Activated naive CD4-positive, alpha-beta T cell treated with anti-CD3 and anti-CD28 coated beads for 36 hours (primary cell): ENCODE measurements at places on chromosomes 3 and 15. TPM values are rescaled to one million over a fixed set of nuclear protein-coding genes. Genes with fewer than 3 reads are reported as not detected.

- DNase-seq = no peak
Measured at GRCh38 chr15:47620960-47621681, 96.2 kb upstream of the SEMA6D start.

GRCh38 chr3:134326126-134326525 lies 48.1 kb downstream of the AMOTL2 start:
- no peak for DNase-seq

GRCh38 chr3:70726961-70727360 lies 414.5 kb upstream of the MDFIC2 start:
- no peak for DNase-seq

ZCWPW2 gene
- 0.17 TPM for total RNA-seq

DNA sequence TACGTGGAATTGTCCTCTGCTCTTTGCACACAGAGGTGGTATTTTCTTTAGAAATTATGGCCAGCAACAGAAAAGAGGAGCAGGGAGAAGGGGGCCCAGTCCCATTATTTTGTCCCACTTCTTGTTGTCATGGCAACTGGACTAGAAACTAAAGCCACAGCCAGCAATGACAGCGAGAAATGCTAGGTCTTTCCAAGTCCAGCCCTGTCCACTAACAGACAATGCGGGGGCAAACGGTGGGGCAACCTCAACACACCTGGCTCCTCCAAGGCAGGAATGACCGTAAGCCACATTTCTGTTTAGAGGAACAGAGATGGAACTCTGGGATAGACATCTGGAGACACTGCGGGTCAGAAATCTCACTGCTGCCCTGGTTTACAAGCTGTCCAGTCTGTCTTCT lies 107.3 kb downstream of the RFTN1 start:
- DNase-seq = no peak

GPR149 gene
- not detected for total RNA-seq

TM6SF1 gene
- 3.4 TPM for total RNA-seq

DNA sequence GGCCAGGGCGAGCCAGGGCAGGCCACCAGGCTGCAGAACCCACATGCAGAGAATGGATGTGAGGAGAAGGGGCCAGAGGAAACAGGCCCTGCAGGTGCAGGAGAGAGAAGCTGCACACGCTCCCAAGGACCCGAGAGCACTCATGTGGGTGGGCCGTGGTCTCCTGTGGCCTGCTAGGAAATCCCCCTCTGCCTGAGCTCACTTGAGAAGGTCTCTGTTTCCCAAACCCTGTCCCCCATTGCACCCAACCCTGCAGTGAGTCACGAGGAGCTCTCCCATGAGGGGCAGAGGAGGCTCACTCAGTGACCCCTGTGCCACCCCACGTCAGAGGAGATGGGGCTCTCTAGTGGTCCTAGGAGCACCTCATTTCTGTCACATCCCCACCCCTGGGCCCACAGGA lies 111.1 kb downstream of the KLF13 start:
- peak; percentile 51 for DNase-seq

DNA sequence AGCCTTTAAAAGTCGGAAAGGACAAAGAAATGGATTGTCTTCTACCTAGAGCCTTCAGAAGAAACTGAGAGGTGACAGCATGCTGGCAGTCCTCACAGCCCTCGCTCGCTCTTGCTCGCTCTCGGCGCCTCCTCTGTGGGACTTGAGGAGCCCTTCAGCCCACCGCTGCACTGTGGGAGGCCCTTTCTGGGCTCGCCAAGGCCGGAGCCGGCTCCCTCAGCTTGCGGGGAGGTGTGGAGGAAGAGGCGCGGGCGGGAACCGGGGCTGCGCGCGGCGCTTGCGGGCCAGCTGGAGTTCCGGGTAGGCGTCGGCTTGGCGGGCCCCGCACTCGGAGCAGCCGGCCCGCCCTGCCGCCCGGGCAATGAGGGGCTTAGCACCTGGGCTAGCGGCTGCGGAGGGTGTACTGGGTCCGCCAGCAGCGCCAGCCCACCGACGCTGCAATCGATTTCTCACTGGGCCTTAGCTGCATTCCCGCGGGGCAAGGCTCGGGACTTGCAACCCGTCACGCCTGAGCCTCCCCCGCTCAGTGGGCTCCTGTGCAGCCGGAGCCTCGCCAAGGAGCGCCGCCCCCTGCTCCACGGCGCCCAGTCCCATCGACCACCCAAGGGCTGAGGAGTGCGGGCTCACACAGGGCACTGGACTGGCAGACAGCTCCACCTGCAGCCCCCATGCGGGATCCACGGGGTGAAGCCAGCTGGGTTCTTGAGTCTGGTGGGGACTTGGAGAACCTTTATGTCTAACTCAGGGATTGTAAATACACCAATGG lies 953.8 kb upstream of the GBE1 start:
- no peak for DNase-seq

CHRNA3 gene
- total RNA-seq = not detected

DNA sequence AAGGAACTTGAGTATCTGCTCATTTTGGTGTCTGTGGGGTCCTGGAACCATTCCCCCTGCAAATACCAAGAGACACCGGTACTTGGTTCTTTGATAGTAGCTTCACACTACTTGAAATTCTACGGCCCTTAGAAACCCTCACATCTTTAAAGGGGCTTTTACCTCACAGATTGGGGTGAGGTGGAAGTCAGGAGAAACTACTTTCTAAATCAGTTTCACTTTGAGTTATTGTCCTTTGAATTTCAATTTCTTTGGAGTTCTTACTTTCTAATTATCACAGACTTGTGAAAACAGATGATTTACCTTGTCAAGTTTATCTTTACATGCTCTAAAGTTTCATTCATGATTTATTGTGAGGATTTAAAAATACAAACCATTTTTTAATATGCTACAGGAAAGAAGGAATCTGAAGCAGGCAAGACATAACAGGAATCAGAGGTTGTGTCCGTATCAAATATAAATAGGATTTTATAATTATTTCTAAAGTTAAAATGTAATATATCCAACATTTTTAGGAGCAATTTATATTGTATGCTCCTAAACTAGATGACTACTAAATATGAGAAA lies 98.9 kb downstream of the NEDD4 start:
- DNase-seq = no peak

CCNB2 gene
- 93.1 TPM for total RNA-seq

GPR176 gene
- total RNA-seq = 0.17 TPM

GRCh38 chr15:57253500-57253899 lies 122.8 kb upstream of the CGNL1 start:
- no peak for DNase-seq

DNA sequence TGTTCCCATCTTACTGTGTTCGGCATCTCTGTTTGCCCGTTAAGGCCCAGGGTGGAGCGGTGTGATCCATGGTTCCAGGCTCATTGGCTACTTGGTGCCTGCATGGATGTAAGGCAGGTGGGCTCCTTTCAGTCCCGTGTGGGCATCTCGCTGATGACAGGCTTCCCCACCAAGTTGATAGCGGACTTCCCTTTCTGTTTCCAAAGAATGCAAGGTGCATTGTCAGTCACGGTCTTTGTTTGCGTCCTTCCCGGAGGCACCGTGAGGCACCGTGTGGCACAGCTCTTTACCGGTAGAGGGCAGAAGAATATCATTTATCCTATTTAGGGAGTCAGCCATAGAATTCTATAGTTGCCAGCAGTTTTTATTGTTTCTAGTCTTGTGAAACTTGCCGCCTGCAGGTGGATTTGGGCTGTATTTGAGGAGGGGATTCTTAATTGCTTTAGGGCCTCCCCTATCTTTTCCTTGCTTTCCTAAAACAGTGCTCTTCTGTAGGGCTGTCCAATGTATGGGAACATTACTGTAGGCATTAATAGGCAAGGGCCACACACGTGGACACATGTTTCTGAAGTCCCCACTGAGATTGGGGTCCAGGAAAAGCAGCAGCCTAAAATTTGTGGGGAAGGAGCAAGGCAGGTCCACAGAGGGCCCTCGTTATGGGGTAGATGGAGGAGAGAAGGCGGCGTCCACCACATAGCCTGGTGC lies 244.1 kb downstream of the SLCO3A1 start:
- peak; percentile 74 for DNase-seq

GRCh38 chr15:52383100-52383588 lies 87.5 kb upstream of the MYO5C start:
- DNase-seq = no peak

- no peak for DNase-seq
Measured at GRCh38 chr3:12120374-12121140, 38.2 kb downstream of the TIMP4 start.

DNA sequence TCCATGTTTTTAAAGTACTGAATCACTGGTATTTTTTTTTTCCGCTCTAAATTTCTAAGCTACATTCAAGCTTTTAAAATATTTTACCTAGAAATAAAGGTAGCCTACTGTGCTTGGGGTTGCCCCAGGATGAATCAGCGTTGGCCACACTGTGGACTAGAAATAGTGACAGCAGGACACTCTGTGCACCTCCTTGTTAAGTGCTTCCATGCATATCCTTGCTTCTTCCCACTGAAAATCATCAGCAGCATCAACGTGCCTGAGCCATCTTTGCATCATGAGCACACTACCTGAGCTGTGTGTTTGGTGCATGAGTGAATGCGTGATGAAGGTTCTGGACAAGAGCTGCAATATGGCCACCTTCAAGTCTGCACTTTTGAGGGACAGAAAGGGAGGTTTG lies 142.0 kb upstream of the SLC2A2 start:
- DNase-seq = no peak

DNA sequence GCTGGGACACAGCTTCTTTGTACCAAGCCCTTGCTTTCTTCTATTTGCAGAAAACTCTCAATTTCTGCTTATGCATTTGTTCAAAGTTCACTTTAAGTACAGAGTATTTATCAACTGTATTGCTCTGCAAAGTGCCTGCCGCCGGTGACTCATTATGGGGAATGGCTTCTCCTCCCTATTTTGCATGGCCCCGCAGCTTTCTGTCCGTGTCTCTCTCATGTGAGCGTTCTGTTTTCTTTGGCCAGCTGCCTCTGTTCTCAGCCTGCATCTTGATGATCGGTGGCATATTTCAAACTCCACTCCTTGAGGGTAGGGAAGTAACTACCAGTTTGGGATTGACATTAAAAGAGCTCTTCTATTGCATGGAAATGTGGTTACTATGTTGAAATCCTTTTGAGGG lies 28.6 kb upstream of the ST8SIA2 start:
- DNase-seq = no peak

OR4F15 gene
- total RNA-seq = not detected

DNA sequence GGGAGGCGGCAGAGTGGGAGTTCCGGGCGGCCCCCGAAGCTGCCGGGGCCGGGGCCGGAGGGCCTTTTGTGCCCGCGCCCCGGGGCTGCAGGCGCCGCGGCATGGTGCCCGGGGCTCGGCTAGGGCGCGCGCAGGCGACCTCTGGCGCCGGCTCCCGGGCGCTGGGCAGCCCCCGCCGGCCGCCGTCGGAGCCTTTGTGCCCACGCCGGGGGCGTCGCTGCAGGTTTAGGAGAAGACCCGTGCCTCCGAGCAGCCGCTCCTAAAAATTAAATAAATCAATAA lies 299 bp downstream of the PAQR9 start:
- DNase-seq = no peak

GRCh38 chr3:136351905-136352304 lies 101.8 kb downstream of the PCCB start:
- no peak for DNase-seq

GRCh38 chr3:132963786-132964185 lies 74.4 kb upstream of the TMEM108 start:
- no peak for DNase-seq

ASB14 gene
- not detected for total RNA-seq

DNA sequence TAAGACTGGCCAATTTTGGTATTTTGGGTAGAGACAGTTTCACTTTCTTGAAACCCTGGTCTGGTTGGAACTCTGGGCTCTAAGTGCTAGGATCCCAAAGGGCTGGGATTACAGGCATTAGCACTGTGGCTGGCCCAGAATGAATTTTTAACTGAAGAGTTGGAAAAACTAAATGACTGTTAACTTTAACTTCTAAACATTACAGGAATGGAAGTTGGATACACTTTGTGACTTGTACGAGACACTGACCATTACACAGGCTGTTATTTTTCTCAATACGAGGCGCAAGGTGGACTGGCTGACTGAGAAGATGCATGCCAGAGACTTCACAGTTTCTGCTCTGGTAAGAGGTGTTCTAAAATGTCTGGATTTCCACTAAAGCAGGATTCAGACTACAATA lies 3.5 kb downstream of the EIF4A2 start:
- DNase-seq = no peak

DNA sequence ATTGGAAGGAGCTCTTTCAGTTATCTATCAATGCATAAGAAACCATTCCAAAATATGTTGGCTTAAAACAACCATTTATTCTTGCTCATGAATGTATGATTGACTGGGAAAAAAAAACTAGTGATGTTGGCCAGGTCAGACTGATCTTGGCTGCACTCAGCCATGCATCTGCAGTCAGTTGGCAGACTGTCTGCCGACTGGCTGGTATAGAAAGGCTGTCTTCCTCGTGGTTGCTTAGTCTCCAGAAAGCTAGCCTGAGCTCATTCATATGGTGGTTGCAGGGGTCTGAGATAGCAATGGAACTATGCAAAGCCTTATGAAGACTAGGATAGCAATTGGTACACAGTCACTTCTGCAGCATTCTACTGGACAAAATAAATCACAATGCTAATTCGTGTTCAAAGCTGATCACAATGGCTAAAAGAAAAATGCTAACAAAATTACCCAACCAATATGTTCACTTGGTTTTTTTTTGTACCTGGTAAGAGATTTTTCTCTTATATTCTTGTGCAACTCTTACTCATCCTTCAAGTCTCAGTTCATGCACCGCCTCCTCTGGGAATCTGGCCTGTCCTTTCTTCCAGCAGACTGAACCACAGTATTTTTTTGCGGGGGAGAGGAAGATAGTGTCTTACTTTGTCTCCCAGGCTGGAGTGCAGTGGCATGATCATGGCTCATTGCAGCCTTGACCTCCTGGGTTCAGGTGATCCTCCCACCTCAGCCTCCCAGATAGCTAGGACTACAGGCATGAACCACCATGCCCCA lies 126.8 kb downstream of the KCNAB1 start:
- DNase-seq = no peak

DNA sequence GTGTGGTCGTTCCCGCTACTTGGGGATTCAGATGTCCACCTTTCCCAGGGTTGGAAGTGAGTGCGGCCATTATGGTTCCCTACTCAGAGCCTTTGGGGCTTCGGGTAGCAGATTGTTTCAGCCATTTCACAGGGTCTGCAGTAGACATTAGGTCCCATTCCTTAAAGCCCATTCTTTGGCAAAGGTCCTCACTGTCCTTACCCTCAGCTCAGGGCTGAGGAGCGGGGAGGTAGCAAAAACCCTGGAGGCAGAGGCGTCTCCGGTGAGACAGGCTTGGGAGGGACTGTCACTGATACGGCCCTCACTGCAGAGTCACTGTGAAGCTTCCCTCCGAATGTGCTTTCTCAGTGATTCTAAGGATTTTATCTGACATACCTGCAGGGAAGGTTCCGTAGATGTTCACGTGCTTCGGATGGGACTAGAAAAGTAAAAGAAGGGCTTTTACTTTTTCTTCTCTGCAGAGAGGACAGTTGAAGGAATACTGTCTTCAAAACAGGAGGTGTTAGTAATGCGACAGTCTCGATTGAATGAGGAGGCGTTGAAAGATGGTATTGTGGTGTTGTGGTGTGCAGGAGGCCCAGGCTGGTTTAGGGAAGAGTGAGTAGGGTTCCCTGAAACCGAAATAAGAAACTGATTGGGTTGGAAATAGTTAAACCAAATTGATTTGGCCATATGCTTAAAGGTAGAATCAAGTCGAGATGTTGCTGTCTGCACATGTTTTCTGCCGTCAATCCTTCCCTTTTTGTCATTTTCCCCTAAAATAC lies 630 bp downstream of the ATP6V1A start:
- DNase-seq = peak; percentile 59

GRCh38 chr3:187012609-187013051 lies 82.3 kb downstream of the ST6GAL1 start:
- DNase-seq = peak; percentile 78

SCAANT1 gene
- total RNA-seq = not detected

PLA2G4B gene
- 9.0 TPM for total RNA-seq

MORC1 gene
- total RNA-seq = not detected

GRCh38 chr3:100697723-100698285 lies 11.5 kb upstream of the TFG start:
- DNase-seq = no peak
